HepG2 (cell line): ENCODE measurements at places on chromosomes 11 and 22. TPM values are rescaled to one million over a fixed set of nuclear protein-coding genes. Genes with fewer than 3 reads are reported as not detected.

DNA sequence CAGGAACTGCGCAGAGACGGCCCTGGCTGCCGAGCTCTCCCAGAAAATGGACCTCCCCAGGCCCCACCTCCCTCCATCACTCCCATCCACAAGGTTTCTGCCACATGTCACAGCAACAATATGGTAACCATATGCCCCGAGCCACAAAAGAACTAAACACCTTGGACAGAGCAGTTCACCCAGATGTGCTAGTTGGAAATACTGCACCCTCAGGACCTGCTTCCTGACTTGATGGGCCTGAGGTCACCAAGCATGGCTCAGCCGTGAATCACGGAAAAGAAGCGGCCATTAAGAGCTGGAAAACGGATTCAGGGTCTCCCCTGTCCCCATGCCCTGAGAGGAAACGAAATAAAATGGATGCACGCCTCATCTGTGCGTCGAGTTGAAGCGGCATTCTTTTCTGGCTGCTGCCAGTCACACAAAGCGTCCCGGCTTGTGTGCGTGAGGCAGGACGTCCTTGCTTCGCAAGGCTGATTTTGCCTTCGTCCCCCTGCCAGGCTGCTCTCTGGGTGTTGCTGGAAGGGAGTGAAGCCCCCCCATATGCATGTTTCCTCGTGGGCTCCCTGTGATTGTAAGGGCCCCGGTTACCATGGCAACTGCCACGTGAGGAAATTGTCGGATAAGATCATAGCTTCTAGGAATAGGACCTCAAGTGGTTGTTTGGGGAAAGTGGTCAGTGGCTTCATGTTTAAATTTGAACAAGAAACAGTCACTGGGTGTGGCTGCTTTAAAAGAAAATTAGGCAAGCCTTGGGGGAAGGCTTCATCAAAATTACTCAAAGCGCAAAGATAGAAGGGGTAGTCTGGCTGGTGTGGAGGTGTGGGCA, 51.7 kb downstream of the FLI1 start:
- no peaks in the 10 kb centered on the region for H3K36me3 ChIP-seq
- H3K27me3 ChIP-seq = no peaks in the 10 kb centered on the region; the same call in 2 of the 3 replicates
- no peak for DNase-seq
- H3K27ac ChIP-seq = no peak overlapping the region
- H3K4me3 ChIP-seq = no peak overlapping the region
- H3K4me1 ChIP-seq = peaks cover 9% of the 10 kb centered on the region; the same call in 1 of the 2 replicates

DNA sequence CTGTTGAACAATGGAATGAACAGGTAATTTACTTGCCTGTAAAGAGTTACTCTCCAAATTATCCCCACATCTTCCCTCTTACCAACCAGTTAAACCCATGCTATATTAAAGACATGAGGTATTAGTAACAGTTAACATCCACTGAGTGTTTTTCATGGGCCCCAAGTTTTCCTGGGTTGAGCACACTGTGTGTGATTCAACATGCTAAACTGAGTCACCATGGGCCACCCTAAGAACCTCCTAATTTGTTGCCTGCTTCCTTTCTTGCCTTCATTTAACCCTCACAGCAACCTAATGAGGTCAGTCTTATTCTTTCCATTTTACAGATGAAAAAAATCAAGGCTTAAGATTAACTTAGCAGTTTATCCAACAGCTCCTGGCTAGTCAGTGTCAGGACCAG, 51.0 kb downstream of the GALNT18 start:
- no peaks in the 10 kb centered on the region for H3K36me3 ChIP-seq
- no peak overlapping the region for H3K27ac ChIP-seq
- H3K4me3 ChIP-seq = no peak overlapping the region
- no peaks in the 10 kb centered on the region for H3K27me3 ChIP-seq

Gene SHISAL1
- polyA plus RNA-seq = not detected in 2 replicates

Gene IGF2
- 254 and 379 TPM in 2 replicates for polyA plus RNA-seq

- H3K27me3 ChIP-seq = no peaks in the 10 kb centered on the region
- H3K27ac ChIP-seq = peak overlapping the region; percentile 65
- no peak for DNase-seq
- no peak overlapping the region for H3K4me3 ChIP-seq
- no peaks in the 10 kb centered on the region for H3K36me3 ChIP-seq
- H3K4me1 ChIP-seq = peaks cover 61% of the 10 kb centered on the region
These were observed 797 bp downstream of the STARD10 start for GRCh38 chr11:72793076-72793424.
